ENCODE measurements at places on chromosomes 4 and X.

GRCh38 chr4:155099231-155099630, 109.2 kb upstream of the NPY2R start:
- DNase-seq: no peak

- no peak for DNase-seq
Measured at GRCh38 chrX:65702956-65703355, 35.5 kb downstream of the MSN start.

DNA sequence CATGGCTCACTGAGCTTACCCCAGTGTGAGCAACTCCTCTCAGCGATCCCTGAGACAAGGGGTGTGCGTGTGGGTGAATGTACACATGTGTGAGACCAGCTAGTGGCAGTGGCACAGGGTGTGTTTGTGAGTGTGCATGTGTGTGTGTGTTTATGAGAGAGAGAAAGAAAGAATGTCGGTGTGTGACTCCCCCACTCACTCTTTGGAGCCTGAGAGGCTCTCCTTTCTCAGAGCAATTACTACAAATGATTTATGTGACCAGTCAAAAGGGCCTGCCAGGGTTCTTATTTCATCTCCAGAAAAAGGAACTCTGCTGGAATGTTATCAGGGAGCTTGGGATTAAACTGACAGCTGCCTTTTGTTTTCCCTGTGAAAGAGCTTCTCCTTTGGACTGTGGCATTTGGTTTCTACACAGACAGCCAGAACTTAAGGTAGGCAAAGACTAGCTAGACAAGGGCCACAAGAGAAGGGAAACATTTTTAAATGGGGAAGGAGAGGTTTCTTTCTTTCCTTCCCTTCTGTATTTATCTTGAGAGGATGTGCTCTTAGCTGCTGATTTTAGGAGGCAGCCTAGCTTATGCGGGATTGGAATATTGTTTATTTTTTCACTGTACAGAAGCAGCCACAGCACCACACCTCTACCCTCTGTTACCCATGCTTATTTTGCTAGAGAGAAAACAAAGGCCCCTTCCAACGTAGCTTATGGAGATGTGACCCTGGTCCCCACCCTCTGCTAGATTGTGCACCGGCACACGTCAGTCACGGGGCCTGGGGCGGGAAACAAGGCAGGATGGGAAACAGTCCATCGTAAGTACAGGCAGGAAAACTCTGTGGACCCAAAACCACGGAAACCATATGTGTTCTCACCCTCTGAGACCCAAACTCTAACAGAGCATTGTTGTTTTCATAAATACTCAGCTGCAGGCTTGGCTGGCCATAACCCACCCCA, 143.5 kb downstream of the MGST2 start:
- DNase-seq: peak; percentile 28

DNA sequence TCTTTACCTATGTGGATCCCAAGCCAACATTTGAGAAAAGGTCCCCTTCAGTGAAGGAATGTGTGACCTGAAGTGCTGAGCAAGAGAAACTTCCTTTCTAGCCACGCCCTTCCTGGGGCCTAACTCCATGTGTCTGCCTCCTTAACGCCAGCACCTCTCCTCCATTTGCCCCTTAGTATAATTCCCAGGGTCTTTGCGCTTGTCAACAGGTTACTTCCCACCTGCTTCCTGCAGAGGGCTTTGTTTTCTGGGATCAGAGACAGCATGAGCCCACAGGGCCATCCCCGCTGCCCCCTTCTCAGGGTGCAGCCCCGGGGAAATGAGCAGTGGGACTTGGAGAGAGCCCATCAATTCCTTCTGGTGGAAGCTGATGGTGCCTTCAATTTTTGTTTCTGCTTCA, 45.9 kb upstream of the DRD5 start:
- no peak for DNase-seq

DNA sequence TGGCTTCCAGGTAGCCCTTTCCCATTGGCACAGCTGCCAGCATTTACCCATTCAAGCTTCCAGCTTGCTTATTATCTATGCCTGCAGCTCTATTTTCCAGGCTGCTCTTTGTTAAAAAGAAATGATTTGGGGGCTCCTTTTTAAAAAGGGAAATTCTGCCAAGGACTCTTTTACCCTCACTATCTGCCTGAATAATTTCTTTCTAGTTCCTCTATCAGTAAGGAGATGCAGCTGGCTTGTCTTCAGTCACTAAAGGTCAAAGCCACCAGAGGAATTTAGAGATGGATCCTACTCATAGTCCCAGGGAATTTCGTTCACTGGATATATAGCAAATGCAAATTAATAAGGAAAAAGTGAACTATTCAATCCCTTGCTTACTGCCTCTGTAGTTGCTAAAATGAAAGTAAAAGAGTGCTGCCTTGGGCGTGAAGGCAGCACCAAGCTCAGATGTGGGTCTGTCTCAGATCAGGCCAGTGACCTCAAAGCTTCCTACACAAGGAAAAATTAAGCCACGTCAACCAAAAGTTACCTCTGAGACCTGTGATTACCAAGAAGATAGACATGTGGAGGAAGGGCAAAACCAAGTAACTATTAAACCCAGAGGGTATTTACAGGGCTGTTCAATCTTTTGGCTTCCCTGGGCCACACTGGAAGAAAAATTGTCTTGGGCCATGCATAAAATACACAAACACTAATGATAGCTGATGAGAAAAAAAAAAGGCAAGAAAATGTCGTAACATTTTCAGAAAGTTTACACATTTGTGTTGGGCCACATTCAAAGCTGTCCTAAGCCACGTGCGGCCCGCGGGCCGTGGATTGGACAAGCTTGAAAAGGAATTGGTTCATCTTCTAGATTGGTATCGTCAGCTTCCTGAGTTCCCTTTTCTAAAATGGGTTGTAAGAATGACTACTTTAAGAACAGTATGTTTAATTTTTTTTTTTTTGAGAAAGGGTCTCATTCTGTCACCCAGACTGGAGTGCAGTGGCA, 5.3 kb downstream of the ARSF start:
- DNase-seq: no peak

DNA sequence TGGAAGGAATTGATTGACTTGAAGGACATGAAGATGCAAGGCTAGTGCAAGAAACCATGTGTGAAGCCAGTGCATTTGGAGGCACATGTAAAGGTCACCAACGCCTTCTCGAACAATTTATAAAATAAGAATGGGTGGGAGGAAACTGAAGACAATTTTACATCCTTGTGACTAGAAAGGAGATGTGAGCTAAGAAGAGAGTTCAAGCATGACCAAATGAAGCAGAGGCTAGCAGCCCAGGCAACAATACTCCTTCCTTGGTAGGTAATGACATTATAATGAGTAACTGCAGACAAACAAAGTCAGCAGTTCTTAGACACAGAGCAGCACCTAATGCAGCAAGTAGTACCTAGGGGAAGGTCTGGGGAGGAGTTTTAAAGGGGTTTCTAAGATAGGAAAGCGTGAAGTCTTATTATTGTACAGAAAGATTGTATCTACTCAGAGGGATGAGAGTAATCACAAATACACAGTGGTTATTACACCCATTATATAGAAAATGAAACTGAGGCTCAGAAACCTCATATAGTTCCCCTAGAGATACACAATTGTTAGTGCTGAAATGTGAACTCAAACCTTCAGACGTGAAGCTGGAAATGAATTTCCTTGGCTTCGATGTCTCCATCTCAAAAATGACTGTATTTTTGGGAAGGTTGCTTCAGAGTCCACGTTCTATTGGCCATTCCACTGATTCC, 56.1 kb downstream of the ATXN3L start:
- DNase-seq: no peak

DNA sequence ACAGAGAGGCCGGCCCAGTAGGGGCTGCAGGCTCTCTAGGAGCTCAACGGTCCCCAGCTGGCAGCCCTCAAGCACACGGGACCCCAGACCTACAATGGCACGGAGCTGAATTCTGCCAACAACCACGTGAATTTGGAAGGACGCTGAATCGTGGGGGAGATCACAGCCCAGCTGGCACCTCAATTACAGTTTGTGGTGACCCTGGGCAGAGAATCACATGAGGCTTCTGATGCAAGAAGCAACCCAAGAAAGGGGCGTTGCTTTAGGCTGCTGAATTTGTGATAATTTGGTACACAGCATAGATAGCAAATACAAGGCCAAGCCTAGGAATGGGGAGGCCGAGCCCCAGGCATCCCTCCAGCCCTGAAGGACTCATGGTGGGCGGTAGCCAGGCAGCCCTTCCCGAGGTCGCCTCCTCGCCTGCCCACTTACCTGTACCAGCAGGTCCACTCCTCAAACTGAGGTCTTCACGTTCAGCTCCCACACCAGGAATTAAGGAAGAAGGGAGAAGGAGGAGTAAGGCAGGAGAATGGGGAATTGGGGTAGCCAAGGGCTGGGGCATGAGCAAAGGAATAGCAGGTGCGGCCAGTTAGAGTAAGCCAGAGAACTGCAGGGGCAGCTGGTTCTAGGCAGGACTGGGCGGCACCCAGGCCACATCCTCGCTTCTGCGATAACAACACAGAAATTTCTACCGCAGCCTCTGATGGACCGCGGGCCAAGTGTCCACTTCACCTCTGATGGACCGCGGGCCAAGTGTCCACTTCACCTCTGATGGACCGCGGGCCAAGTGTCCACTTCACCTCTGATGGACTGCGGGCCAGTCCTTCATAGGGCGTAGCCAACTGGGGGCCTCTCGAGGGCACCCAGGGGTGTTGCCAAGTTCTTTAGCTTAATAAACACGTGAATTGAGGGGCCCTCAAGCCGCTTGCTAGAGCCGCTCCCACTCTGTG, 23.4 kb upstream of the HTRA3 start:
- DNase-seq: no peak

GRCh38 chr4:26804925-26805324, 55.7 kb upstream of the STIM2 start:
- no peak for DNase-seq

DNA sequence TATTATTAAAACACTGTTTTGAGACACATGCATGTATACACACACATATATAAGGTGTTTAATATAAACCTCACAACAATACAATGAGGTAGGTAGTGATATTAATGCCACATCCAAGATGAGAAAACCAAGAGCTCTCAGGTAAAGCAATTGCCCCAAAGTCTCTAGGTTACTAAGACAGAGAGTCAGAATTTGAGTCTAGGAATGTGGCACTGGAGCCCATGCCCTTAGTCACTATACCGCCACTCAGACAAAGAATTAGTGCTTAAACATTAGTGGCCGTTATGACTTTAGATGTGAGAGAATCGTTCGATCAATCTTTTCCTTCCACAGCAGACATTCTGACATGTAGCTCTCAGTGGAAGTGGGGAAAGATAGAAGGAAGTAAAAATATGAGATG, 108.2 kb upstream of the ACSL4 start:
- DNase-seq: no peak
